ENCODE measurements at places on chromosomes 4 and X.

DNA sequence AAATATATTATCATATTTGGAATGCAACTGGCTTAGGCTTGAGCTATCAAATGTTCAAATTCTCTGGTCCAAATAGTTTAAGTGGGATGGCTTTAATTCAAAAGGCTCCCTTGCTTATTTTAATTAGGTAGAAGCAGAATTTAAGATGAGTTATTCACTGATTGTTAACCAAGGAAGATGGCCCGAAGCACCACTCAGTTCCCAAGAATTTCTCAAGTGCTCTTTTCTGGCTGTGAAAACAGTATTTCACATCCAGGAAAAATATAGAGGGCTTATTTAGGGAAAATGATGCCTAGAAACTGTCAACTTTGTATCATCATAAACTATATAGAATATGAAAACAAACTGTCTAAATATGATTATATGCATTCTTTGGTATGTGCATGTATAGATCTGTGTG lies 246.5 kb upstream of the SFRP2 start:
- DNase-seq, result no peak

DNA sequence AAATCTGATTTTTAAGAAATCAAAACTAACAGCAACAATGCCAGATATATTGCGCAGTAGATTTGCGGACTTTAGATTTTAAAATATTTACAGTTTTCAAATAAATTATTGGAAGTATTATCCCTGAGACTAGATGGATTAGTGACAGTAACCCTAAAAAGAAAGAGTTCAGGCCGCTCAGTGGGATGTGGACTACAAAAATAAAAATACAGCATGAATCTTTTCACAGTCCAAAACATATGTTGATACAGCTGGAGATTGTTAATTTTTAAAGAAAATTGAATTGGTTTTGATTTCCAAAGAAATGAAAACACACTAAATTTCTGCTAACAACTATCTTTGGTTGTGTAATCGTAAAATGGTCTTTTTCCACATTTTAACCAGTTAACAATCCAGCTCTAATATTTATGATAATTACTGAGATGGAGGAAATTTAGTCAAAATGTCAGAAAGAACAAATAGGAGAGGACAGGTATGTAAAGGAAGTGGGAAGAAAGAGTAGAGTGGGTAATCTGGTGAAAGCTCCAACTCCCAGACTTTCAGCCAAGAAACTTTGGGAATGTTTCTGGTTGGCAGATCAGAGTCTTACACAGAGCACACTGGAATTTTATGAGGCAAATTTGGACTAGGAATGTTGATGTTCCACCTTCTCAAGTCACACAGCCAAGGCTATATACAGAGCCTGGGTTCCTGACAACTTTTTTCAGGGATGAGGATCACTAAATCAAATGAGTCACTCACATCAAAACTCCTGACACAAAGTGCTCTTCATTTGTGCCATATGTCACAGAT lies 15.1 kb downstream of the C4orf36 start:
- DNase-seq, result no peak

GRCh38 chr4:126592088-126592487 lies 1040.7 kb upstream of the INTU start:
- no peak for DNase-seq

DNA sequence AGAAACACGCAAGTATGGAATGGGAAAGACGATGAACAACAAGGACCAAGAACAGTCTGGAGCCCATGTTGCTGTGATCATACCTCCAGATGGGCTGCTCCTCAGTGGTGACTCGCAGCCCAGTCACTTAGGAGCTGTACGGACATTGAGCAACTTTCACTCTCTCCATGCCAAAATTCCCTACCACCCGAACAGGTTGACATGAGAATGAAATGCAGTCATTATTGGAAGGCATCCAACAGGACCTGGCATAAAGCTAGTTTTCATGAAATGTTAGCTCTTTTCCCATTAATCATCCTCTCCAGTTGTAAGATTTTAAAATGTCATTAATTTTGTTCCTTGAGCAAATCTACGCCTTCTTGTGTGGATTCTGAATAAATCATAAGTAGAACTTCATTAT lies 82.7 kb upstream of the GPM6B start:
- no peak for DNase-seq

DNA sequence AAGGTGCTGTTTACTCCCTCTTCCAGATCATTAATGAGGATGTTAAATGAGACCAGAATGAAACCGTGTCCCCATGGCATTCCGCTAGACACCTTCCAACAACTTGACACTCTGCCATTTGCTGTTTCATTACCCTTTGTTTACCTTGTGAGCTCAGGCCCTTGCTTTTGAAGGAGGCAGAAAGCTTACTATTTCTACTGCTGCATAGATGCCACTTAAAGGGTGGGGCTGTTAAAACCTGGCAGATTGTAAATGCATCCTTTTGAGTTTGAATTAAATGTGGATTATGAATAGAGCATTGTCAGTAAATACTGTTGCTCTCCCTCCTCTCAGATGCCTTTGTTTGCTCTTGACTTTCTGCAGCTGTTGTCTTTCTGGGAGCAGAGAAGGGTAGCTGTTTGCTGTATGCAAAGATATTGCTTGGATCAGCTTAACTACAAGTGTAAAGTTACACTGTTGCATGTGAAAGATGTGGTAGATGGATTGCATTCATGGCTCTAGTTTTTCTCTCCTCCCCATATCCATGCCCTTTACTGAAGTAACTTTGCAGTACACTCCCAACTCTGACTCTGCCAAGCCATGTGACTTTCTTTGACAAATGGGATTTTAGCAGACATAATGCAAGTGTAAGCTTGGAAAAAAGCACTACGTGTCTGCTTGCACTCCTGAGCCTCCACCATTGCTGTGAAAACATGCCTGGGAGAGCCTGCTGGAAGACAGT lies 75.0 kb upstream of the DHX15 start:
- no peak for DNase-seq

DNA sequence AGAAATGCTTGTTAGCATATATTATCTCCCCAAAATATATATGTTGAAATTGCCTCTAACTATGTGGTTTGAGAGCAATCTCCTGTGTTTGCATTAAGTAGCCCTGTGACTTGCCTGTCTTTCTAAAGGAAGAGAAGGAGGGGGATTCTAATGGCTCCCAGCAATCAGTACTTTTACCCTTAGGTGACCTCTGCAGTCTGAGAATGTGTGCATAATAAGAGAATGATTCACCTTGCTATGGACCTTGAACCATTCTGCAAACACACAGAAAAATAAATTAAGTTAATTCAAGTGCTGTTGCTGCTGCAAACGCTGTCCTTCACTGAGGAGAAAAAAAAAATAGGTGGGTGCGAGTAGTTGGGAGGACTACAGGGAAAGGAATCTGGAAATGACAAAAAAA lies 322.2 kb downstream of the IQCM start:
- no peak for DNase-seq

- DNase-seq, result no peak
Measured at GRCh38 chr4:12701384-12701783, 782.8 kb downstream of the RAB28 start.

GRCh38 chr4:70518716-70519115 lies 347 bp downstream of the AMTN start:
- no peak for DNase-seq

DNA sequence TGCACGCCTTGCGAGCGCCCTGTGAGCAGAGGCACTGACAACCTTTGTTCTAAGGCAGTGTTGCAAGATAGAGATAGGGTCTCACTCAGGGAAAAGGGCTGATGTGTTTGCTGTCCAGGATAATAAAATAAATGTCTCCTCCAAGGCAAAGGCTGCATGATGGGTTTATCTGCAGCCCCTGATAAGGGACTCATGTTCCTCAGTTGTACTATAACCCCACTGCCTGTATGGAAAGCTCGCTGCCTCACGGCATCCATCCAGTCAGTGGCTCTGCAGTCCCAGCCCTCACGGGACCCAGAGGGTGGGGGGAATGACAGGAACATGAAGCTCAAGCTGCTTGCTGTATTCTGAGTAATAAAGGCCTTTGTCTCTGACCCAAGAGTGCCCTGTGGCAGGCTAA lies 22.6 kb downstream of the BCLAF3 start:
- no peak for DNase-seq

- DNase-seq, result no peak
Measured at GRCh38 chrX:38882894-38883626, 81.8 kb downstream of the MID1IP1 start.

- no peak for DNase-seq
Measured at GRCh38 chrX:125998432-125998831, 167.7 kb downstream of the DCAF12L2 start.

GRCh38 chr4:13547485-13548041 lies 3.3 kb upstream of the NKX3-2 start:
- DNase-seq, result no peak

- no peak for DNase-seq
Measured at GRCh38 chrX:135543924-135544323, 23.5 kb downstream of the INTS6L start.

- DNase-seq, result no peak
Measured at GRCh38 chr4:121308328-121308663, 72.5 kb downstream of the QRFPR start.

DNA sequence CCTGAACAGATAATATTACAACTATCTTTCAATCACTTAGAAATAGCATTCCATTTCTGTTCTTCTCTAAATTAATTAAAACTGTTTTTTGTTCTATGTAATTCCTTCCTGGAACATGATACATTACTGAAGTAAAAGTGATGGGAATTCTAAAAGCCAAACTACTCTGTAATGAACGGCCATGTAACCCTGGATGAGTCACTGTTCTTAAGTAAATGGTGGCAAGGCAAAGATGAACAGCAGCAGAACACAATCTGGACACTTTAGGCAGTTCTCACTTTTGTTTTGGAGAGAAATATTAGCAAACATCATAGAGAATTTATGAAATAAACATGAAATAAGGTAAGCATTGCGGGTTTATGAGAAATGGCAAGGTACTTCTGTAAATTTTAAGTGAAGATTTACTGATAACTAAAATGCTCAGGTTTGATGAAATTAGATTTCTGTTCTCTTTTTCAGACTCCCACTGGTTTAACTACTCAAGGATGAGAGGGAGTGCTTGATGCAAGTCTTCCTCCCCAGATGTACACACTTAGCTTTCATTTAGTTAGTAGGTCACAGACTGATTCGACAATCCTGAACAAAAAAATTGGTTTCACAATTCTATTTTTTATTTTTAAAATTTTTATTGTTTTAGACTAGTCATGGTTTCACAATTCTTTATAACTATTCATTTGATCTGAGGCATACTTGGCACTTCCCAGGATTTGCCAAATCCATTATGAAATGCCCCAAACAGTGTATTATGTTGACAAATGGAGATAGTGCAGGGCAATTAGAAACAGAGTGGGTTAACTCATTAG lies 964 bp upstream of the GPR82 start:
- no peak for DNase-seq

- DNase-seq, result no peak
Measured at GRCh38 chr4:605702-606425, 19.5 kb upstream of the PDE6B start.

DNA sequence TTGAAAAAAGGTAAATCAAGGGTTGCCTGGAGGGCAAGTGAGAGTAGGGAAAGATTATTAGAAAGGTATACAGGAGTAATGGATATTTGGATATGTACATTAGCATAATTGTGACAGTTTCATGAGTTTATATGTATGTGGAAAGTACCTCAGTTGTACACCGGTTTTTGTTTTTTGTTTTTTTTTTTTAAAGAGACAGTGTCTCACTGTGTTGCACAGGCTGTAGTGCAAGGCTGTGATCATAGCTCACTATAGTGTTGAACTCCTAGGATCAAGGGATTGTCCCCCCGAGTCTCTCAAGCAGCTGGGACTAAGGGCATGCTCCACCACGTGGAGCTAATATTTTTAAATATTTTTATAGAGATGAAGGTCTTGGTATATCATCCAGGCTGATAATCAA lies 15.3 kb upstream of the HPGD start:
- no peak for DNase-seq

GRCh38 chrX:69555481-69556041 lies 51.4 kb downstream of the NALF2 start:
- DNase-seq, result no peak

DNA sequence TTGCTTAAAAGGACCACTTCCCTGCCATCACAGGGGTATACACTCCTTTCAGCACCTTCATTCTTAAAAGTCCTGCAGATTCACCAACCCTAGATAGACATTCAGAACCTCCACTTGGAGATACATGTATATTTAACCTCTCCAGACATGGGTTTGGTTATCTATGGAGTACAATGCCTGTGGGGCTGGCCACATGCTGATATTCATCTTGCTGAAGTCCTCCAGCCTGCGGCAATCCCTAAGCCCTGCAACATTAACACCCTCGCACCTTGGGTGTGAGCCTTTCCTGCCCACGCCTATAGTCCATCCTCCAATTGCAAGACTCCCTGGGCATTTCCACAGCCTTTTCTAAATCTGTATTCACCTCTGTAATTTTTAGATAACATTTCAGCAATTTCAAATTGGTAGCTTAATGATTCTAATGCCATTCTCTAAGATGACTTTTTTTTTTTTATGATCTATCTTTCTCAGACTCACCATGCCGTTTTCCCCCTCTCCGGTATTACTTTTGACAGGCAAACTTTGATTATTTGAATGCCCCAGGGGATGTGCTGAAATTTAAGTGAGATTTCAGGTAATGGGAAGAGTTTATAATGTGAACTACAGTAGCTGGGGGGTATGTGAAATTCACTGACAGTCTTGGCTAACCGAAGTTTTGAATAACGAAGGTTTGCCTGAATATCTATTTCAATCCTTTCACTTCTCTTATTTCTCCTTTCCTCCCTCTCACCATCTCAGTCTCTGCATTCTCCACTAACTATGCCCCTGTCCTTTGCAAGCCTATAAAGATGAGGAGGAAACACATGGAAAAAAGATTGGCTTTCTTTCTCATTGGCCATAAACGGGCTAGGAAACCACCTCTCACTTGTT lies 24.1 kb downstream of the CCDC149 start:
- DNase-seq, result no peak

- no peak for DNase-seq
Measured at GRCh38 chr4:154490234-154490582, 1.4 kb downstream of the DCHS2 start.

DNA sequence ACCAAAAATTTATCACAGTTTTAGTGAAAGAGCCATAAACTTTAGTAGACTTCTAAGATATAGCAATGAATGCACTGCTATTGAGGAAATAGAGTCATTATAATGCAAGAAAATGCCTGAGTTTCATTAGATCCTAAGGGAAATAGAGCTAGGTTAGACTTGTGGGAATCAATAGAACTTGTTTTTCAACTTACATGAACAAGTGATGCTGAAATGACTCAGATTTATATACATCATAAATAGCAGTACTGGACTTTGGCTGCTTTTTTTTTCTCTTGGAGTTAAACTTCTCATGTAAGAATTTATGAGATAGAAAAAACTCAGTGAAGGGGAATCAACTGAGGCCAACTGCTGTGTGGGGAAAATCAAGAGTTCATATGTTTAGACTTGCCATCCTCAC lies 216.5 kb upstream of the AADAT start:
- DNase-seq, result no peak

DNA sequence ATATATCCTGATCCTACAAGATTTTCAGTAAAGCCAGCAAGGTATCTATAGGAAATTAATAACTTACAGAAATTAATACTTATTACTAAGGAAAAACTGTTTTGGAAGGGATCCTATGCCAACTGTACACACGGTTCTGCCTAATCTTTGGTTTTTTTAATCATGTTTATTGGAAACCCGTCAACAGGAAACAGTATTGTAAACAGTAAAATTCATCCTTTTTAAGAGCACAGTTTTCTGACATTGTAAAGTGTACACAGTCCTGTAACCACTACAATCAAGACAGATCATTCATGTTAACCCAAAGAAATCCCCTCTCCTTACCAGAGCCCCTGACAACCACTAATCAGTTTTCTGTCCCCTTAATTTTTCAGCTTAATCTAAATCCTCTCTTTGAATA lies 9.9 kb downstream of the ABCG2 start:
- DNase-seq, result no peak
